Omental fat pad (tissue), 4 donors: ENCODE measurements at places on chromosomes 3 and 15.

DNA sequence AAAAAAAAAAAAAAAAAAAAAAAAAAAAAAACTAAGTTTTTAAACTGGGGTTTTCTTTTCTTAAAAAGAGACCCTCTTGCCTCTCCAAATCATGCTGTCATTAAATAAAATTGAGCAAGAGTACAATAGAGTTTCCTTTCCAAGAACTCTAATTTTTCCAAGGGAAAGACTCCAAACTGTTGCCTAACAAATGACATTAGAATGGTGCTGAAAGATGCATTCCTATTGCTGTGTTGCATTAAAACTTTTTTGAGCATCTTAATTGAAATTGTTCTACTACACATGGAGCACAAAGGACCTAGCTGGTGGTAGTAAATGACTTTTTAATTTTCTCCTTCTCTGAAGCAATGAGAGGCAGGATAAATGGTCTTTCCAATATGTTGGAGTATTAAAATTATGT is 469.1 kb upstream of the ARHGEF26 start:
- no peak for DNase-seq

DNA sequence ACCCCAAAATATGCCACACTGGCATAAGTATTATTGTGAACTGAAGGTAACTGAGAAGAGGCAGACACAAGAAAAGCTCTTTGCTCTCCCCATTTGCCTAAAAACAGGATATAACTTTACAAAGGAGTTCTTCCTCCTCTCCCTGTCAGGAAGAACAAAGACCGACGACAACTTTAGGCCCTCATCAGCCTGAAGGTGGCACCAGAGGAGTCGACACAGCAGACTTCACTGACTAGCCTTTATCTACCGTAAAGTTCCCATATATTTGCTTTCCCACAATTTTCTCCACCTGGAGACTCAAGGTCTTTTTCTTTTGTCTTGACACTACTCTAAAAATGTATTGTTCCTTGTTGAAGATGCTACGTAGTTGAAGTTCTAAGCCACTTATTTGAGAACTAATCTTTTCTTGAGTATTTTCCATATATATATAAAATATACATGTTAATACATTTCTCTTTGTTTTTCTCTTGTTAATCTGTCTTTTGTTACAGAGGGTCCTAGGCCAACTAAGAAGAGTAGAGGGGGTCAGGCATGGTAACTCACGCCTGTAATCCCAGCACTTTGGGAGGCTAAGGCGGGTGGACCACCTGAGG is 16.2 kb upstream of the XIRP1 start:
- no peak for DNase-seq

GRCh38 chr3:115071166-115071565 is 75.9 kb downstream of the ZBTB20 start:
- DNase-seq = no peak

GRCh38 chr3:190387578-190388213 is at the start of gene CLDN16:
Gene CLDN16 (plus strand): TSS chr3:190388163. CDS start chr3:190388330, 167 bp downstream.
- no peak for DNase-seq

GRCh38 chr3:23068016-23068728 is 135.0 kb upstream of the UBE2E2 start:
- DNase-seq = no peak

- DNase-seq = no peak
These were observed 51.8 kb downstream of the FMN1 start for GRCh38 chr15:33142708-33143107.

DNA sequence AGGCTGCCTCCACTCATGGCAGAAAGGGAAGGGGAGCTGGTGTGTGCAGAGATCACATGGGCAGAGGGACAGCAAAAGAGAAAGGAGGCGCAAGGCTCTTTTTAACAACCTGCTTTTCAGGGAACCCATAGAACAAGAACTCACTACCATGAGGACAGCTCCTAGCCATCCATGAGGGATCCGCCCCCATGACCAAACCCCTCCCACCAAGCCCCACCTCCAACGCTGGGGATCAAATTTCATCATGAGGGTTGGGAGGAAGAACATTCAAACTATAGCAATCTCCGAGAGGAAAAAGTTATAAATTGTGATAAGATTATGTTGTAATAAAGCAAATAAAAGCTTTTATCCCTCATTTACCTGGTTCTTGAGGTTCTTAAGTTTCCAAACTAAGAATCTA is 84.7 kb upstream of the LMCD1 start:
- DNase-seq = no peak

GRCh38 chr15:87489902-87490665 is 766.5 kb downstream of the NTRK3 start:
- no peak for DNase-seq

GRCh38 chr3:129261894-129262293 is 12.5 kb downstream of the COPG1 start:
- DNase-seq = no peak

DNA sequence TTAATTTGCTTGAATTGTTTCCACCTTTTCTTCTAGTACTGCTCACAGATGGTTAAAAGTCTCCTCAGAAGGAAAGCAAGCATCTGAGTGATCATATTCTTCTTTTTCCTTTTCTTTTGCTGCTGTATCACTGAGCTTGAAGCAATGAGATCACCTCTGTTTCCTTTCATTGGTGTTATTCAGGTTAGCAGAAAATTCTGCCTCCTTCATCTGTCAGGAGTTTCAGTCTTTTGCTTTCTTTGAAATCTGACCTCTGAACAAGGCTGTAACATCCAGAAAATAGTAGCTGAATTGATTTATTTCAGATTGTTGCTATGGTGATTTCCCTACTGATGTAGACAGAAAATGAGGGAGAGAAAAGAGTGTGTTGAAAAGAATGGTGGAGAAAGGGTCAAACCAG is 343.0 kb downstream of the MFSD1 start:
- DNase-seq = no peak

GRCh38 chr3:188170461-188171459 is 16.8 kb downstream of the LPP start:
- no peak for DNase-seq

DNA sequence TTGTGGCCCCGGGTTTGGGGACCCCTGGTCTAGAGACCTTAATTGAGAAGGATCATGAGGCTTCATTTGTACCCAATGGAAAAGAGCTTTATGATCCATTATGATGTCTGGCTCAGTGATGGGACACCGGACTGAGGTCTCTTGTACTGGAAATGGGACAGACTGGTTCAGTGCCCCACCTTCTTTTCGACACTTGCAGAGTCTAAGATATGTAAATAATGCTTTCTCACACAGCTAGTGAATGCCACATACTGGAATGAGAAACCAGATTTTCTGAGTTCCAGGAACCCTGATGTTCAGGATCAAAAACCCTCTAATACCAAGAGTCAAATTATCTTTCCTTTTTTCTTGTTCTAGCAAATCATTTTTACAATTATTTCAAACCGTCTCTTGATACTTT is 116.3 kb upstream of the ARPP21 start:
- no peak for DNase-seq

DNA sequence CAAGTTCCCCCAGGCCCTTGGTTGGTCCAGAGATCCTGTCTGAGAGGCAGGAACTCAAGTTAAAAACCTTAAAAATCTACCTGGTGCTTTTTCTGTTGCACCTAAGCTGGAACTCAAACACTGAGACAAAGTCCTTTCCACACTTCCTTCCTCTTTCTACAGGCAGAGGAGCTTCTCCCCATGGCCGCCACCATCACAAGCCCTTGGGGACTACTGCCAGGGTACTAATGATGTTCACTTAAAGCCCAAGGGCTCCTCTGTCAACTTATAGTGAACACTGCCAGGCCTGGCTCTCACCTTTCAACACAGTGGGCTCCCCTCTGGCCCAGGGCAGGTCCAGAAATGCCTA is 26.0 kb downstream of the TM4SF18 start:
- no peak for DNase-seq

DNA sequence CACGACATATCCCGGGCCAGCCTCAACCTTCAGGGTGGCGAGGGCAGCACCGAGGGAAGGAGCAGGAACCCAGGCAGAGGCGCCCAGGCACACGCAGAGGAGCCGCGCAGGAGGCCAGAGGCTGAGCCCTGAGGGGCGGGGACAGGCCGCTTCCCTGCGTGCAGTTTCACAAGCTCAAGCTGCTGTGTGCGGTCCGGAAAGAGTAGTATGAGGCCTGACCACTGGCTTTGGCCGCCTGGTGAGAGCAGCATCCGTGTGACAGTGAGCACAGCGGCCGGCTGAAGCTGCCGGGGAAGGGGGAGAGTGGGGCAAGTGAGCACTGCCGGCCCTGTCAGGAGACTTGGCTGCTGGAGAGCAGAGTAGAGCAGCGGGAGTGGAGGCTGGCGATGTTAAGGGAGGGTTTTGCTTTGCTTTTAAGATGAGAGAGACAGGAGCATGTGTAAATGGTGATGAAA is 8.7 kb downstream of the ZDHHC19 start:
- no peak for DNase-seq

DNA sequence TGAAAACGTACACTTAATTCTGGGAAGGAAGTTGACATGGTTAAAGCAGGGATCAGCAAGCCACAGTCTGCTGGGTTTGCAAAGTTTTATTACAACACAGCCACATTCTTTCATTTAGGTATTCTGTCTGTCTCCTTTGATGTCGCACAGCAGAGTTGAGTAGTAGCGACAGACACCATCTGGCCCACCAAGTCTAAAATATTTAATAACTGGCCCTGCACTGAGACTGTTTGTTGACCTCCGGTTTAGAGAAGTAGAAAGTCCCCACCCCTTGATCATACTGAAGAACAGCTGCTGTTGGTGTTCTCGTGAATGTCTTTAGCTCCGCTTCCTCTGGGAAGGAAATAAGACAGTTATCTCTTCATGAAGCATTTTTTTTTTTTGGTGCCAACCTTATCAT is 66.2 kb downstream of the MCTP2 start:
- no peak for DNase-seq

DNA sequence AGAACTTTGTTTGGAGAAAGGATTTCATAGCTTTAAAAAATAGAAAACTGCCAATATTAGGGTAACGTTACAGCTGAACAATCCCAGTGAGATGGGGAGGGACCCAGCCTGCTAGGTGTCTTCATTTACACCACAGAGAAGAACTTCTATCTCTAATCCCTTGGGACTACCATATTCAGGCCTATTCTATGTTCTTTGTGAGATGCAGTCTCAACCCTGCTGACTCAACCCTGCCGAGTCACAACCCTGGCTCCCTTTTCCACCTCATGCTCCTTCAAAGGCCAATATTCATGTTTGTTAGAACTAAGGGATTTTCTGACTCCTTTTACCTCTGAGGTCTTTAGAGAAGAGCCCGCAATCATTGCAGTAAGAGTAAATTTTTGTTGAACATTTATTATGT is 350.5 kb downstream of the EPHB1 start:
- DNase-seq = no peak

DNA sequence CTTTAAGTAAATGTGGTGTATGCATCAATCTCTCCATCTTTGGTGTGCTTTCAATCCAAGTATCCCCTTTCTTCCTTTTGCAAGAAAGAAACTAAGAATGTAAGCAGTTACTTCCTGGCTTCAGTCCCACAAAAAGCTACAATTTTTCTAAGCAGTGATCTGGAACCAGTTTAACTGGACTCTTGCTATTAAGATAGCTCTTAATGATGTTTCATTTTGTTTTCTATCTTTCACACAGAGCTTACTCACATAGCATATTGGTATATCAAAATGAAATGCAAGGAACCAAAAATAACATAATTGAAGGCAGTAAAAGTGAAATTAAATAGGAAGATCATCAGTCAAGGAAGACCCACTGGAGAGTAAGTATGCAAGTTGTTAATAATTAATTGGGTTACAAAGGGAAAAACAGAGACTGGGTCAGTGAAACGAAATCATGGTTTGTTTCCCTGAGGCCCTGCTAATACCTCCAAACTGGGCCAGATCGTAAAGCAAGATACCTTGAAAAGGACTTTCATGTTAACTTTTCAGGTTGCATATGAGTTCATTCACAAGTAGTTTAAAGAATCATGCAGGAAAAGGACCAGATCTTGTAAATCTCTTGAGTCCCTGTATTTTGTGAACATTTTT is 41.9 kb downstream of the GPR160 start:
- DNase-seq = no peak

GRCh38 chr3:79097964-79098660 is 669.7 kb downstream of the ROBO1 start:
- DNase-seq = no peak

GRCh38 chr3:96960661-96961330 is 146.4 kb downstream of the EPHA6 start:
- no peak for DNase-seq

DNA sequence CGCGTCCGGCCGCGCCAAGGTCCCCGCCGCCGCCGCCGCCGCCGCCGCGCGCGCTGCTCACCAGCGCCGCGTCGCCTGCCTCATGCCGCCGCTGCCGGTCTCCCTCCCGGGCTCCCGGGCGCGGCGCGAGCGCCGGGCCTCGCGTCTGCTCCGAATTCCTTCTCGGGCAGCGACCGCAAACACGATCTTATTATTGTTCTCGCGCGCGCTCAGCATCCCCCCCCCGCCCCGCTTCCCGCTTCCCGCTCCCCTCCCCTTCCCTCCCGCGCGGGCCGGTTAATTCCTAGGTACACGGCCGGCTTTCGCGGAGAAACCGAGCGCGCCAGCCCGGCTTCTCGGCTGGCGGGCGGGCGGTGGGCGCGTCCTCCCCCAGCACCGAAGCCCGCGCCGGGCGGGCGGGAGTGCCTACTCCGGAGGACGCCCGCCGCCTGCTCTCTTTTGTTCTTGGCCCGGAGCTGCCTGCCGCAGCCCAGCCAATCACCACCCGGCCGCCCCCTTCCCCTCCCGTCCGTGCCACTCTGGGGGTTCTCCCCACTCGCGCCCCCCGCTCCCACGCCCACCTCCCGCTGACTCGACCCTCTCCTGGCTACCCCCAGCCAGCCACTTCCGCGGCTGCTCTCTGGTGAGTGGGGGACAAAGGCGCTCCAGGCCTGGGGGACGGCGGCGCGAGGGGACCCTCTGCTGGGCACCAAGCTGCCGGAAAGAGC is at the start of gene HDGFL3:
TSS of gene HDGFL3 (minus strand) at position 164 of the 707 bp plus-strand sequence. CDS start 409 bp downstream, outside the sequence.
- peak; percentile 25 for DNase-seq

DNA sequence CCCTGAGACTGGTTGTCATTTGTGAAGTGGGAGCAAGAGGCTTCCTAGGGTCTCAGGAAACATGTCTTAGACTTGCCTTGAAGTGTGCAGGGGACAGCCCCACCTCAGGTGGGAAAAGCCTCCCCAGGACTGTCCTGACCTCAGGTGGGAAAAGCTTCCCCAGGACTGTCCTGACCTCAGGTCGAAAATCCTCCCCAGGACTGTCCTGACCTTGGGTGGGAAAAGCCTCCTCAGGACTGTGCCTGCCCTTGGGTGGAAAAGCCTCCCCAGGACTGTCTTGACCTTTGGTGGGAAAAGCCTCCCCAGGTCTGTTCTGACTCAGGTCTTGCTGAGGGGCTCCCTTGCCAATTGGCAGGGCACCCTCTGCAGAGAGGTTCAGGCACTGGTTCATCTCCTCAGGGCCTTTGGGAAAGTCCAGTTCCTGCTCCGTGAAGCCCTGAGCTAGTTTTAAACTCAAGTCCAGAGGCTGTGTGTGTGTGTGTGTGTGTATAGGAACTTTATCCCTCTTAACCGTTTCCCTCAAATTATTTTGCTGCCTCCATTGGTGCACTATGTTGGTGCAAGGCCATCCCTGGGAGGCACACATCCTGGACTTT is 64.7 kb downstream of the WNT7A start:
- DNase-seq = no peak

DNA sequence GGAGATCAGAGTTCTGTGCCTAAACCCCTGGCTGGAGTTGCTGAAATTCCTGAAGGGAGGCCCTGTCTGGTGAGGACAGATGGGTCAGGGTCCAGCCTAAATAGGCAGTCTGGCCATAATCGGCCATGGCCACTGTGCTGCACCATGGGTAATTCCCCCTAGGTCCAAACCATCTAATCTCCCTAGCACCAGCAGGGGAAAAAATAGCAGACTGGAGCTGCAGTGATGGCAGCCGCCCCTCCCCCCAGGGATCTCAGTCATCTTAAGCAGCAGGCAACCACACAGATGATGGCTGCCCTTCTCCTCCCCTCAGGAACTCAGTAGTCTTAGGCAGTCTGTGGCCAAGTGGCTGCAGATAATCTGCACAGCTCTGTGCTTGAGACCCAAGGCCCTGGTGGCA is 68.4 kb upstream of the CD96 start:
- no peak for DNase-seq
